ENCODE measurements at places on chromosomes 5 and 9.

DNA sequence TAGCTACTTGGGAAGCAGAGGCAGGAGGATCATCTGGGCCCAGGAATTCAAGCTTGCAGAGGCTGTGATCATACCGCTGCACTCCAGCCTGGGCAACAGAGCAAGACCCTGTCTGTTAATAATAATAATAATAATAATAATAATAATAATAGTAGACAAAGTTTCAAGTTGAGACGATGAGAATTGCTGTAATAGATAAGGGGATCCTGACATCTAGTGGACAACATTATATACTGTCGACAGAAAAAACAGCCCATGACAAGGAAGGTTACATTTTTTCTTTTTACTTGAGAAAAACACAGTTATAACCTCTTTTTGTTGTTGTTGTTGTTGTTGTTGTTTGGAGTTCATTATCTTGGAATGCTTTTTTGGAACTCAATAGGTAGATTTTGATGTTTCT lies 35.3 kb downstream of the NDFIP1 start:
- peak; percentile 69 for DNase-seq

DNA sequence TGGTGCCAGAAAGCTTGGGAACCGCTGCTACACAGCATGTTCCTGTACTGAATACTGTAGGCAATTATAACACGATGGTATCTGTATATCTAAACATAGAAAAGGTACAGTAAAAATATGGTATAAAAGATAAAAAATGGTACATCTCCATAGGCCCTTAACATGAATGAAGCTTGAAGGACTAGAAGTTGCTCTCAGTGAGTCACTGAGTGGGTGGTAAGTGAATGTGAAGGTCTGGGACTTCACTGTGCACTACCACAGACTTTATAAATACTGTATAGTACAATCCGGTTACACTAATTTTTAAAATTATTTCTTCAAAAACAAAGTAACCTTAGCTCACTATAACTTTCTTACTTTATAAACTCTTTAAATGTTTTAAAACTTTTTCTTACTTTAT lies 819.9 kb upstream of the GRAMD2B start:
- DNase-seq = no peak

DNA sequence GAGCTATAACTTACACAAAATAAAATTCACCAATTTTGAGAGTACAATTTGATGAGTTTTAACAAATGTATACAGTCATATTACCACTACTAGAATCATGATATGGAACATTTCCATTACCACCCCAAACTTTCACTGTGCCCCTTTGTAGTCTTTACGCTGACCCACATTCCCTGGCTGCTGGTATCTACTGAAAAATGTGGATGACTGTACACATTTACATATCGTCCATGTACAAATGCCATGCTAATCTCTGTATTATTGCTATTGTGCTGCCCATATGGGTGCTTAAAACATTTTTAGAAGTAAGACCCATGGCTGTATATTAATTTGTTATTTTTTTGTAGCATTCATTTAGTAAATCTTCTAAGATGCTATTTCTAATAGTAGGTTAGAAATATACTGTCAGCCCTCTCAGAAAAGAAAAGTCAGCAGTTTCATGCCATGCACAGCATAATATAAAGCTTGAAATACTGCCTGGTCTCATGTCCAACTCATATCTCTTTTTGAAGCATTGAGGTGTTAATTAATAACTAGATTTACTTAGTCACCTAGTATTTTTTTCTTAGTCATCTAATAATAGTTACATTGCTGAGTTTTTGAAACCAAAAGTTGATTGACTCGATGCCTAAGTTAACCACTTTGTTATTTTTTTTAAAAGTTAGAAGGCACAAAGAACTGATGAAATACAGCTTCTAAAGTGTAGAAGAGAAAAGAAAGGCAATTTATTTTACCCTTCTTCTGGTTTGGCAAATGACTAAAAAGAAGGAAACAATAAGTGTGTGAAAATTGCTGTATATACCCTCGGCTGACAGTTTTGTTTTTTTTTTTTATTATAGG lies 188.3 kb upstream of the MEF2C start:
- DNase-seq = no peak

DNA sequence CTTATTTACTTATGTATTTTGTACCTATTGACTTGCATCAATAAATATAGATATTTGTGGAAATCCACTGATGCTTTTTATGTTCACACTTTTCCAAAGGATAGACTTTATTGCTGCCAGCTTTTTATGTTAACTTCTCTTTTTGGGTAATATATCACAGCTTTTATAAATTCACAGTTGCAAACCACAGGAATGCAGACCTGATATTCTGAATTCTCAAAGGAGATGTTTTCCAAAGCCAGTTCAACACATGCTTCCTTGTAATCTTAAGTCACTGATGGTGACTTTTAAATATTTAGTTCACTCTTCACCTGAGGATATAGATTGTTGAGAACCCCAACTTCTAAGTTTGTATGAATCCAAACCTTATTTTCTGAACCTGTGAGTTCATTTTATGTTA lies 223.4 kb upstream of the PRR16 start:
- no peak for DNase-seq

DNA sequence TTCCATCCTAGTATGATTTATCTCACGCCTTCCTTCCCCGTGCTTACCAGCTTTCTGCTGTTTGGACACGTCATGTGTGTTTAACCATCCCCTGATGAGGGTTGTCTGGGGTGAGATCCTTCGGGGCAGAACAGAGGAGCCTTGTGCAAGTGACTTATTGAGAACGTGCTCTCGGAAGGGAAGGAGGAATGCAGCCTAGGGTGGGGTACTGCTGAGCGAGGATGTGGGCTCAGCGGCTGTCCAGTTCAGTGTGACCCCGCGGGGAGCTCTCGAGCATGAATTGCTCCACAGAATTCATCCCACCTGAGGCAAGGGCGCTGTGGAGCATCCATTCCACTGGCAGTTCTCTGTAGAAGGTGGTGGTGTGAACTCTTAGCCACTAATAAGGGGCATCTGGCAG lies 4.0 kb downstream of the MYOZ3 start:
- DNase-seq = no peak

GRCh38 chr9:87324613-87325194 lies 173.0 kb upstream of the DAPK1 start:
- DNase-seq = peak; percentile 68

GRCh38 chr5:34511915-34512314 lies 144.2 kb upstream of the RAI14 start:
- DNase-seq = no peak

DNA sequence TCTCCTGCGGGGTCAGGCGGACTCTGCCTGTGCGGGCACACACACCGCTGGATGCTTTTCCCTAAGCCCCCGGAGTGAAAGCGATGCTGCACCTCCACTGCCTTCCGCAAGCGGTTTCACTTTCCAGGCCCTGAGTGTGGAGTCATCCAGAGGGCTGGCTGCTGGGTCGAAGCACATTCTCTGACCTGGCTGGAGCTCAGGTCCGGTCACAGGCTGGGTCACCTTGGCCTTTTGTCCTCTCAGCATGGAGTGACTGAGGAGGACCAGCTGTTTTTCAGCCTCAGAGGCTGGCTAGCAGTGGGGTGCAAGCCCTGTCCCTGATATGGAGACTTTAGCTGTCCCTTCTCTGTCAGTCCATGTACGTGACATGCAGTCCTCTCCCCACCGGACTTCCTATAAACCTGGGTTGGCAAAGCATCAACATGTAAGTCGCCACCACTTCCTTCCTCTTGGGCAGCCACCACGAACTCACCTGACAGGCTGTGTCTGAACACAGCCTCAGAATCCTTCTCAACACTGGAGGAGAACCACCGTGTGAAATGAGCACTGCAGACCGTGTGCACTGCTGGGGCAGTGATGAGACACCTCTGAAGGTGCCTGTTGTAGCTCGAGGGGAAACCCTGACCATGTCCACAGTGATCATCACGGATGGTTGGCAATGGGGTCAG lies 51.3 kb downstream of the GADD45G start:
- DNase-seq = no peak

GRCh38 chr5:61612431-61612830 lies 280.4 kb downstream of the ZSWIM6 start:
- no peak for DNase-seq

GRCh38 chr5:113311301-113311700 lies 123.5 kb downstream of the TSSK1B start:
- no peak for DNase-seq

GRCh38 chr9:75149841-75150241 lies 61.5 kb downstream of the OSTF1 start:
- DNase-seq = no peak

GRCh38 chr9:124054582-124055227 lies 43.1 kb downstream of the LHX2 start:
- no peak for DNase-seq

GRCh38 chr5:118553662-118554061 lies 434.7 kb downstream of the DTWD2 start:
- DNase-seq = no peak

DNA sequence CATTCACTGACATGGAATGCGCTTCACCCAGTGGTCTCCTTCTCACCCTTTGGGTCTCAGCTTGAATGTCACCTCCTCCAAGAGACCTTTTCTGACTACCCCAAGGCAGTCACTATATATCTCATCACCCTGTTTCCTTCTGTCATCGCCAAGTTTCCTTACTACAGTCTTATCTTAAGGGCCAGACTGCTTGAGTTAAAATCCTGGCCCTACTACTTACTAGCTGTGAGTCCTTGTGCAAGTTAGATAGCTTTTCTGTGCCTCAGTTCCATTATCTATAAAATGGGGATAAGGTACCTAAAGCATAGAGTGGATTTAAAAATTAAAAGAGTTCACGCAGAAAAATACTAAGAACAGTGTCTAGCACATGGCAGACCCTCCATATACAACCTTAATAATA lies 132.4 kb downstream of the GABBR2 start:
- no peak for DNase-seq

DNA sequence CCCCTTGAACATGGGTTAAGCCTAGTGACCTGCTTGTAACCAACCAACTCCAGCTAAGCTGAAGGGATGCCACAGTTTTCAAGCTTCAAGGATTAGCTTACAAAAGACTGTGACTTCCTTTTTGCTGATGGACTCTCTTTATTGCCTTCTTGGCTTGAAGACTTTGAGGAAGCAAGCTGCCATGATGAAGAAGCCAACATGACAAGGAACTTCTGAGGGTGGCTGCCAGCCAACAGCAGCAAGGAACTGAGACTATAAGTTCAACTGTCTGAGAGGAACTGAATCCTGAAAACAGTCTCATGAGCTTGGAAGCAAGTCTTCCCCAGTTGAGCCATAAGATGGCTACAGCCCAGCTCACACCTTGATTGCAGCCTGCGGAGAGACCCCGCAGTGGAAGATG lies 116.1 kb upstream of the TAF11L2 start:
- no peak for DNase-seq

GRCh38 chr5:168978015-168978414 lies 322.9 kb downstream of the SLIT3 start:
- DNase-seq = no peak

DNA sequence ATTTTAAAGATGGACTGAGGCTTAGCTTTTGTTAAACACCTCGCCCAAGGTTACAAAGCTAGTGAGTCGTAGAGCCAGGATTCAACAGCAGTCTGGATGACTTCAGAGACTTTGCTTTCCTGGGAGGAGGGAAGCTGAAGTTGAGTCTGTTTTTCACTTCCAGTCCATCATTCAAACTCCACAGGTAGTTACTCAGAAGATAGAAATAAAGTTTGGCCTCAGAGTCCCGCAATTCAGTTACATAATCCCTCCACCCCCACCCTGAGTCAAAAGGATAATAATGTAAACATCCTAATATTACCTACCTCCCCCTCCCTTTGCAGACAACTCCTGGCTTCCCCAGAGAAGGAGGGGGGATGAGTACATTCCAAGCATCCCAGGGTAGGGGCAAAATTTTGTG lies 8.1 kb downstream of the HBEGF start:
- DNase-seq = no peak

DNA sequence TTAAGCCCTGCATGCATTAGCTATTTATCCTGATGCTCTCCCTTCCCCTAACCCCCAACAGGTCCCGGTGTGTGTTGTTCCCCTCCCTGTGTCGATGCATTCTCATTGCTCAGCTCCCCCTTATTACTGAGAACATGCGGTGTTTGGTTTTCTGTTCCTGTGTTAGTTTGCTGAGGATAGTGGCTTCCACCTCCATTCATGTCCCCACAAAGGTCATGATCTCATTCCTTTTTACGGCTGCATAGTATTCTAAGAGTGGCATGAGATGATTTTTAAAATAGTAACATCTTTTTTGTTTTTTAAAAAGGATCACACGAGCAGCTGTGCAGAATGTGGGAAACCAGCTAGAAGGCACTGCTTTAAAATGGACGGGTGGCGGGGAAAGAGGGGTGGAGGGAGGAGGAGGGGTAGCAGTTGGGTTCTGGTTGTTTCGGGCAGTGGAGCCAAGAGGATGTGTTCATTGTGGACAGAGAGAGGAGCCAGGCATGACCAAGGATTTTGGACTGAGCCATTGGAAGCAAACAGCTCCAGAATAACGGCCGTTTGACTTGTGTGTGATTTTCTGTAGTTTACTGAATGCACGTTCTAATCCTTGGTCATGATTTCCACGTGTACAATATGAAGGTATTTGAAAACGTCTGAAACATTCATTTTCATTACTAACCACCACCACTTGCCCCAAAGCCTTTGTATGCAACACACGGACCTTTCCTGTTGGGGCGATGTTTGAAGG lies 1.7 kb upstream of the TENT4A start:
- DNase-seq = no peak

- no peak for DNase-seq
Observed at GRCh38 chr5:38563624-38564023, 7.2 kb upstream of the LIFR start.

DNA sequence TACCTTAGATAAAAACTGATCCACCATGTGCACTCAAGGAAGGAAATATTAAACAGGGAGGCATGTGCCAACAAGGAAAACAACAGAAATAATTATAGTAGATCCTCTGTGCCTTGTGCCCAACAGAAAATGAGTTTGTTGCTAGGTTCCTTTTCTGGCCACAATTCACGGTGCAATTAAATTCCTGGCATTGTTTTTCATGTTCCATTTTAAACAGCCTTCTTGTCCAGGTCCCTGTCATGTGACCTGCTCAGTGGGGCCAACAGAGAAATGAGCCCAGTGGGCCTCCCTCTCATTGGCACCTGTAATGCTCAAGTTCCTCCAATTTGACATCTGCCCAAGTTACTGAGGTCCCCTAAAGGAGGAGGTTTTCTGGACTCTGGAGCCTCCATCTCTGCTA lies 56.5 kb downstream of the SPOCK1 start:
- no peak for DNase-seq

DNA sequence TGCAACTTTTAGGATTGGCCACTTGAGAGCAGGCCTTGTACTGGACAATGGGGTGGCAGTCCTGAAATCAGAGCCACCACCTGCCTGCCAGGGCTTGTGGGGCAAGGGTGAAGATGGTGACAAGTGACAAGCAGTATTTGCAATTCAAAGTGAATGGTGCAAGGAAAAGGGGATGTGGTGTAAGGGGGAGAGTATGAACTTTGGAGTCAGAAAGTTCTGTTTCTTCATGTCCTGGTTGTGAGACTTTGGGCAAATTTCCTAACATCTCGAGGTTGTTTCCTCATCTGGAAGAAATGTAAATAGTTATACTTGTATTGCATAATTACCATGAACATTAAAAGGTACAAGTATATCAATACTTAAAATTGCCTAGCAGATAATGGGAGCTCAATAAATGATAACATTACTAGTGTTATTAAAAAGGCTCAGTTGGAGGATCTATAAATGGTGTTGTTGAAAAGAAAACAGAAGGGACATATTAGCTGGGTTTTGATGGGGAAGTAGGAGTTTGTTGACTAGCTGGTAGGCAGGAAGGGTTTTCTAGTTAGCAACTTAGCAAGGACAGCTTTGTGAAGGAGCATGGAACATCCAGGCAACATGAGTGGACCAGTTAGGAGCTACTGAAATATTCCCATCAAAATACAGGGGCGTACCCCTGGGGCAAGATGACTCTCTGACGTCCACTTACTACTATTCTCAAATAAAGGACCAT lies 21.3 kb upstream of the MEGF9 start:
- peak; percentile 54 for DNase-seq
